Activated naive CD4-positive, alpha-beta T cell treated with Interleukin-2 at 50 U/mL for 16 hours (primary cell): ENCODE measurements at places on chromosomes 11 and 22.

GRCh38 chr11:62491571-62492329 lies 54.9 kb downstream of the AHNAK start:
- DNase-seq: no peak

- no peak for DNase-seq
Measured at GRCh38 chr11:130911306-130911705, 5.0 kb downstream of the SNX19 start.

DNA sequence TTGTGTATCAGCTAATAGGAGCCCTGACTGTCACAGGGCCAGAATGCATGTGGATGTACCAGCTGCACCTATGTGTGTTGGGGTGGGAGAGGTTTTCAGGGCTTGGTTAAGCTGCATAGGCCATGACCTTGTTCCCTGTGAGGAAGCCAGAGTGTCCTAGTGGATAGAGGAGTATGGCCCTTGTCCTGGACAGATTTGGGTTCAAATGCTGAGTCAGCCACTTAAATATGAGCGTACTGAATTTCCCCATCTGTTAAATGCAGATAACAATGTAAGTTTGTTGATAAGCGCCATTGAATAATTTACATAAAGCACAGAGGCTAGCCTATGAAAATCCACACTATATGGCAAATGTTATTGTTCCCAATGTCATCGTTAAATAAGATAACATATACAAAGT lies 74.4 kb downstream of the PANX1 start:
- no peak for DNase-seq

GRCh38 chr22:36010882-36011281 lies 17.7 kb downstream of the RBFOX2 start:
- no peak for DNase-seq

DNA sequence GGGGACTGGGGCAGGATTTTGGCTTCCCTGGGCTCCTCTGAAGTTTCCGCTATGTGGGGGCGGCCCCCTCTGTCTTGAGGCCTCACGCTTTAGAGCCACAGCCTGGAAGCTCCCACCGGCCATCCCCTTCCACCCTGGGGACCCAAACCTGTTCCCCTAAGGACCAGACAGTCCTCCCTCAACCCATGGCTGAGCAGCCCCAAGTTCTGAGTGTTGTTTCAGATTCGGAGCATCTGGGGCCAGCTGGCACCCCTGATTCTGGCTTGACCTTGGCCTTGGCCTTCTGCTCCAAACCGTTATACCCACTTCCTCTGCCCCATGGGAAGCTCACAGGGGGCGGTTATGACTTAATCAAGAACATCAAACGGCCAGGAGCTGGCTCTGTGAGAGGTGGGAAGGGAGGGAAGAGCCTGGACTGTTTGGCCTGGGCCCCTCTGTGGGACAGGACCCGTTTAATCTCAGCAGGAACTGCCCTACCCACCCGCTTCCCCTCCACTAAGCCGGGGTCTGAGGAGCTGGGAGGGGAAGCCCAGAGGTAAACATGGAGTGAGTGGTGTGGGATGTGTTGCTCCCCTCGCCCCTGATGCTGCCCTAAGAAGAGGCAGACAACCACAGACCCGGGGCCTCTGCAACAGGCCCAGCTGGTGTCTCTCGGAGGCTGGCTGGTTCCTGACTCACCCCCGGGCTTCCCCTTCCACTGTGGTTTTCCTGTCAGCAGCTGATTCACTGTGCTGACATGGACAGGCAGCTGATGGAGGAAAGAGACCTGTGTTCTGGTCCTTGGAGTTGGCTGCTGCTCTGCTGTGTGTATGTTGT lies 3.4 kb downstream of the CD82 start:
- DNase-seq: peak; percentile 93

DNA sequence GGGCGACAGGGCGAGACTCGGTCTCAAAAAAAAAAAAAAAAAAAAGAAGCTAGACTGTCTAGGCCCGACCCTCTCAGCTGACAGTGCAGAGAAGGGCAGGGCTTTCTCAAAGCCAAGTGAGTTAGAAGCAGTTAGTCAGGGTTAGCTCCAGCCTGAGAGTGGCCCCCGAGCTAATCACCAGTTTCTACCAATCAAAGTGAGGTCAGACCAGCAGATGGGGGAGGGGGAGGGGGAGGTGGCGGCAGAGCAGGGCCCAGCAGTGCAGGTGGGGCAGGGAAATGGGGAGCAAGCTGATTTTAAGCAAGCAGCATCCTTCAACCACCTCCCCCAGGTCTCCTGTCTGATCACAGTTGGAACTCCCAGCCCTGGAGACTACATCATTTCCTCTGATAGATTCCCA lies 55.3 kb upstream of the PRR5 start:
- DNase-seq: no peak

- no peak for DNase-seq
Measured at GRCh38 chr11:132977746-132978145, 554.6 kb downstream of the OPCML start.

- DNase-seq: no peak
Measured at GRCh38 chr11:656426-656825, 19.4 kb downstream of the DRD4 start.

- no peak for DNase-seq
Measured at GRCh38 chr11:113137713-113138529, 176.5 kb upstream of the TTC12 start.

DNA sequence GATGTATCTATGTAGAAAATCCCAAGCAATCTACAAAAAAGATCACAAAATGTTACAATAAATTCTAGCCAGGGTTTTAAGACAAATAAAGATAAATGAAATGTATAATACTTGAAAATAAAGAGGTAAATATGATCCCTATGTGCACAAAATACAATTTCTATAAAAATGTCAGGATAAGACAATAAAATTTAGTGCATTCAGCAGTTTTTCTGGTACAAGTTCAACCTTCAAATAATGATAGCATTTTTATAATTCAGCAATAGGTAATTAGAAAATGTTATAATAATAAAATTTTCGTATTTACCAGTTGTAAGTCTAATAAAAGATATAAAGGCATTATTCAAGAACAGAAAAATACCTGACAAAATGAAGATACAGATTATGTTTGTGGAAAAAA lies 726.8 kb upstream of the FAT3 start:
- no peak for DNase-seq

DNA sequence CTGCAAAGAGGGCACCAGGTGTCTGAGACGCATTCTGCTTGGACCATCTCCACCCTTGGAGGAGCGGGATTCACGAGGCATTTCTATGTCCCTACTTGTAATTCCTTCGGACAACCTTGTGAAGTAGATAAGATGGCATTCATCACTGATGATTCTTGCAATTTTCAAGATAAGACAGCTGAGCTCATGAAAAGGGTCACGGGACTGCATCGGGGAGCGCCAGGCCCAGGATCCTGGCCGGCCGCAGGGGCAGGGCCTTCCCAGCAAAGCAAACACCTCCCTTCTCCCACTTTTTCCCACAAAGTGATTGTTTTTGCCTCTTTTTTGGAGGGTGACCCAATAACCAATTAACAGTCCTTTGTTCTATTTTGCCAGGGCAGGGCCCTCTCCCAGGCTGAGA lies 8.4 kb downstream of the LIF start:
- DNase-seq: no peak

DNA sequence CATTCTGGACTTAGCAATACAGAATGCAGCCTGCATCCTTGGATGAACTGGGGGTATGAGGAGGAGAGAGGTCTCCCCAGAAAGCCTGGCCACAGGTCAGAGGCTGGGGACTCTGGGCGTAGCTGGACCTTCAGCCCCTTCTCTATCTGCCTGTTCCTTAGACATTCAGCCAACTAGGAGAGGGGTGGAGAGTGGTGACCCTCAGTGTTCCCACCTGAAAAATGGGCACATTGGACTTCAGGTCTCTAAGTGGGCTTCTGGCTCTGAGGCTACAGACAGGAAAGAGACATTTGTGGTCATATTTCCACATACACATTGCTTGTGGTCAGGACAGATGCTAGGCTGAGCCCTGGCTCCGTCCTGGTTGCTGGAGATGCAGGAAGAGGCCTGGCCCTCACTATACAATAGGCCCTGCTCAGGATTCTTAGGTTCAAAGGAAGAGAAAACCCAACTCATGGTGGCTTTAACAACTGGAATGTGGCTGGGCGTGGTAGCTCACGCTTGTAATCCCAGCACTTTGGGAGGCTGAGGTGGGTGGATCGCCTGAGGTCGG lies 30.1 kb upstream of the CBX7 start:
- no peak for DNase-seq

DNA sequence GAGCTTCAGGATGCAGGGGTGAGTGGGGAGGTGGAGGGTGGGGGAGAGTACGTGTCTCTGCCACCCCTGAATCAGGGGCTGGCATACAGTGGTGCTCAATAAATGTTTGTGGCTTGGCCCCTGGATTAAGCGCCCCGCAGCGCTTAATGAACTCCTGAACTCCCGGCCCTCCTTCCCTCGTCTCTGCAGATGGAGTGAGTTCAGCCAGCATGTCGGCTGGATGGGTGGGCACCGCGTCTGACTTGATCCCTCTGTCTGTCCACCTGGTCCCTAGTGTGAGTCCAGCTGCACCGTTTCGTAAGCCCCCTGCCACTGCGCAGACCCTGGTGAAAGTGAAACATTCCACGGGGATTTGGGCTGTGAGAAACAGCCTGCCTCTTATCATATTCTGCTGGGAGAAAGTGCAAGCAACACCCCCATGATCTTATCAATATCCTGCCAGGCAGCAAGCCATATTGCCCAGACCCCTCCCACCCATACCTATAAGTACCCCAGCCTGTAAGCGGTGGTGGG lies 12.0 kb upstream of the MRGPRD start:
- DNase-seq: no peak

DNA sequence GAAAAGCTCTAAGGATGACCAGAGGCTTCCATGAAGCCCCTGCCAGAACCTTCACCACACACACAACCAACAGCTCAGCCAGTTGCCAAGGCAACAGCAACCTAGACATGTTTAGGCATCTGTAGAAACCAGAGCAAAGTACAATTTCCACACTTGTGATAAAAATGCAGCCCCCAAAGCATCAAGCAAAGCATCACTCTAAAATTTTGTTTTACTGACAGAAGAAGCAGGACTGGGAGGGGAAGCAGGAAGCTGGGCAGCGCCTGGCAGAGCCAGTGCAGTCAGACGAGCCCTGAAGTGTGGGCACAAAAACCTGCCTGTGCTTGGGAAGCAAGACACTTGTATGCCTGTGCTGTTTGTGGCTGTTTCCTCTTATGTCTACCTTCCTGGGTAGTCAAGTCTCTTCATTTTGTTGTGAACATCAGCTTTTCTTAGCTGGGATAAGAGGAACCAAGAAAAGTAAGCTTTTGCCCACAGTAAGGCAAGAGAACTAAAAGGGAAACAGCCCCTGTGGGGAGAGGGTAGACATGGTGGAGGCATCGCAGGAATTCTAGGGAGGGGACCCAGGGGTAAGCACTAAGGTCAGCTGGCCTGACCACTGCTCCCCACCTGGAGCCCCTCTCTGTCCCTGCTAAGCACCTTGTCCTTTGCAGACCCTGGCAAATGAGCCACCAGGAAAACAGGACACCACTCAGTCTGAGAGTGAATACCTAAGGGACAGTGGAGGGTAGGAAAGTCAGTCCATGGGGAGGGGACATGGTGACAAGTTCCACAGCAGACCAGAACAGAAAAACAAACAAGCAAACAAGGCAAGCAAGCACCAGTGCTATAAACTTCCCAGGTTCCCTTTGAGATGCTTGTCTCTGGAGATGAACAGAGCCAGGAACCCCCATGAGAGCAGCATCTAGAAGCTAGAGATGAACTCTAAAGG lies 13.4 kb downstream of the PACSIN2 start:
- DNase-seq: no peak

- no peak for DNase-seq
Measured at GRCh38 chr11:110131386-110132123, 38.4 kb downstream of the ZC3H12C start.

GRCh38 chr11:25838918-25839625 lies 492.9 kb upstream of the ANO3 start:
- DNase-seq: no peak

GRCh38 chr11:30565027-30565426 lies 21.1 kb downstream of the MPPED2 start:
- no peak for DNase-seq

DNA sequence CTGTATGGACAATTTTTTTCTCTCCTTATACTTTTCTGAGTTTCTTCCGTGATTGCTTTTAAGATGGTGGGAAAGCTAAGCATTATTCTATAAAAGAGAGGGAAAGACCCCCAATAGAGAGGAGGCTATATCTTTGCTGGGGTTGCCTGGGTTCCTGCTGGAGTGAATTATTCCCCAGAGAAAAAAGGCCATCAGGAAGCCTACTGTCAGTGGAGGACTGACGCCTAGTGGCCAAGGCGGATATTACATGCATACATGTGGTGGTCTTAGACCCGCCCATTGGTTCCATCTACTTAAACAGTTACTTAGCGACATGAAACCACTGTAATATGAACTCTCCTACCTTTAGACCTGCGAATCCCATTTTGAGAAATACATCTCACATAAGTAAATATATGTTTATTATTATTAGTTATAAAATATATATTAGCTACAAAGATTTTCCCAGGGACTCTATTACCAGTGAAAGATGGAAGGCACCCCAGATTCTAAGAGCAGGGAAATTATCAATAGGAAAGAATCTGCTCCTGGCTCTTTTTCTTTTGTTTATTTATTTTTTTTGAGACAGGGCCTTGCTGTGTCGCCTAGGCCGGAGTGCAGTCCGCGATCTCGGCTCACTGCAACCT lies 15.7 kb upstream of the PGA3 start:
- peak; percentile 81 for DNase-seq

DNA sequence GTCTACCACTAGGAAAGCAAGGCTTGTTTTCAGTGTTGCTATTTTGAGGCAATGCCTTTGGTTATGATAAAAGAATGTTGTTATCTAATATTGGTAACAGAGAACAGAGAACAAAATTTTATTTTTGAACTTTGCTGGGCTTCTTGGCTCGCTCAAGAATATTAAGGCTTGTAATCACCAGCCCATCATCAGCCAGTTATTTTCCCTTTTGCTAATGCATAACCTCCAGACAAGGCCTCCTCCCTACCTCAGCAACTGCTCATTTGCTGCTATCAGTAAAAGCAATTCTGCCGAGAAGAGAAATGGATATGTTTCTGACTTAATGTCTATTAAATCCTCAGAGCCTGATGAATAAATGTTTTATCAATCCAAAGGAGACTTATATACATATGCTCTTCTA lies 8.9 kb downstream of the MTMR2 start:
- no peak for DNase-seq

GRCh38 chr11:131327421-131327820 lies 43.0 kb upstream of the NTM start:
- no peak for DNase-seq

GRCh38 chr11:73087730-73088129 lies 54.4 kb downstream of the FCHSD2 start:
- DNase-seq: no peak

GRCh38 chr11:101705972-101706371 lies 122.2 kb upstream of the TRPC6 start:
- DNase-seq: no peak

- peak; percentile 19 for DNase-seq
Measured at GRCh38 chr11:20360650-20361049, 2.9 kb upstream of the HTATIP2 start.
